Psoas muscle (tissue), 8 donors: ENCODE measurements at places on chromosomes 2 and 18.

DNA sequence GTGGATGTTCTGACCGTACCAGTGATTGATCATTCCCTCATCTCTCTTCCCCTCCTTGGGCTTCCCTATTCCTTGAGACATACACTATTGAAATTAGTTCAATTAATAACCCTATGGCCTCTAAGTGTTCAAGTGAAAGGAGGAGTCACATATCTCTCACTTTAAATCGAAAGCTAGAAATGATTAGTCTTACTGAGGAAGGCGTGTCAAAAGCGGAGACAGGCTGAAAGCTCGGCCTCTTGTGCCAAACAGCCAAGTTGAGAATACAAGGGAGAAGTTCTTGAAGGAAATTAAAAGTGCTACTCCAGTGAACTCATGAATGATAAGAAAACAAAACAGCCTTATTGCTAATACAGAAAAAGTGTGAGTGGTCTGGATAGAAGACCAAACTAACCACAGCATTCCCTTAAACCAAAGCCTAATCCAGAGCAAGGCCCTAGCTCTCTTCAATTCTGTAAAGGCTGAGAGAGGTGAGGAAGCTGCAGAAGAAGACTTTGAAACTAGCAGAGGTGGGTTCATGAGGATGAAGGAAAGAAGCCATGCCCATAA is 144.4 kb upstream of the LYPD6 start:
- no peak for DNase-seq

GRCh38 chr2:199163613-199164458 is 293.9 kb downstream of the SATB2 start:
- DNase-seq: no peak

- no peak for DNase-seq
These were observed 6.9 kb upstream of the CTDP1 start for GRCh38 chr18:79672490-79673276.

DNA sequence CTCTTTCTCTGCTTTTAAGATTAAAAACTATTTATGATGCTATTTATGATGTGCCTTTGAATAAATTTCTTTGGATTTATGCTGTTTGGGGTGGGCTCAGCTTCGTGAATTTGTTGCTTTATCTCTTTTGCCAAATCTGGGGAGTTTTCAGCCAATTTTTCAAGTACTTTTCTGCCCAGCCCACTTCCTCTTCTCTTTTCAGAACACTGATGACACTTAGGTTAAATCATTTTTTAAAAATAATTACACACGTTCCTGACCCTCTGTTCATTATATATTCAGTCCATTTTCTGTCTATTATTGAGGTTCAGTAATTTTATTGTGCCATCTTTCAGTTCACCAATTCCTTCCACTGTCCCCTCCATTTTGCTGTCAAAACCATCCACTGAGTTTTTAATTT is 14.8 kb upstream of the BCL2L11 start:
- DNase-seq: no peak

DNA sequence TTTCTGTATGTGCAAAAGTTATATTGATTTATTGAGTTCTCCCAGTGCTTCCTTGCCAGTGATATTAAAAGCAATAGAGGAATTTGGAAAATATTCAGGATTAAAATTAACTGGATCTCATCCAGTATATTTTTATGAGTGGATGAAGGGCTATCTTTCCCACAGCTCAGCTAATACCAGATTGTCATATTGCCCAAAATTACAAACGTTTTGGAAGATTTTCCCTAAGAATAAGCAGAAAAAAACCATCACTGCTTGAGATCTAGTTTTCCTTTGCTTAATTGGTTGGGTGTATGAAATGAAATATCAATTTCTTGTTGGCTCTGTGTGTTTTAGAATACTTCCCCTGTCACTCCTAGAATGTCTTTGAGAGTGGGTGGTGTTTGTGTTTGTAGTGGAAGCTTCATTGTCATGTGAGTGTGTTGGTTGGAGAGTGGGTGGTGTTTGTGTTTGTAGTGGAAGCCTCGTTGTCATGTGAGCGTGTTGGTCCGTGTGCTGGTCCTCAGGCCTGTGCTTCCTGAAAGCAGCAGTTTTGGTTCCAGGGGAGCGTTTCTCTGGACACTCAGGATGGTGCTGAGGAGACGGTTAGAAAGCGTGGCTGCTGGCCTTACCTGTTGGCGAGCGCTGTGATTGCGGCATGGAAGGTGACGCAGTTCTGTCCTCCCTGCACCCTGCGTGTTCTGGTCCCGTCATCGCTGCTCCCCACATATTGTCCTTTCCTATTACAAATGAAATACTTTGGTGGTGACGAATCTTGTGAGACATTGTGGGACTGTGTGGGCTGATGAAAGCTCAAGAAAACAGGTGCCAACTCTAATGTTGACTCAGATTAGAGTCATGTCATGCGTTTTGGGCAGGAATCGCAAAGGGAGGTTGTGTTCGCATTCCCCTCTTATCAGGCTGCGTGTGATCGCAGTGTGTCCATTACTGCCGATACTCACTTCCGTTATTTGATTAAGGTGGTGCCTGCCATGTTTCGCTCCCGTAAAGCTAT is 12.4 kb downstream of the ASB1 start:
- no peak for DNase-seq

- DNase-seq: no peak
These were observed 102.2 kb upstream of the TAF1B start for GRCh38 chr2:9741110-9741509.

- no peak for DNase-seq
These were observed 4.7 kb upstream of the ESCO1 start for GRCh38 chr18:21605213-21605612.

DNA sequence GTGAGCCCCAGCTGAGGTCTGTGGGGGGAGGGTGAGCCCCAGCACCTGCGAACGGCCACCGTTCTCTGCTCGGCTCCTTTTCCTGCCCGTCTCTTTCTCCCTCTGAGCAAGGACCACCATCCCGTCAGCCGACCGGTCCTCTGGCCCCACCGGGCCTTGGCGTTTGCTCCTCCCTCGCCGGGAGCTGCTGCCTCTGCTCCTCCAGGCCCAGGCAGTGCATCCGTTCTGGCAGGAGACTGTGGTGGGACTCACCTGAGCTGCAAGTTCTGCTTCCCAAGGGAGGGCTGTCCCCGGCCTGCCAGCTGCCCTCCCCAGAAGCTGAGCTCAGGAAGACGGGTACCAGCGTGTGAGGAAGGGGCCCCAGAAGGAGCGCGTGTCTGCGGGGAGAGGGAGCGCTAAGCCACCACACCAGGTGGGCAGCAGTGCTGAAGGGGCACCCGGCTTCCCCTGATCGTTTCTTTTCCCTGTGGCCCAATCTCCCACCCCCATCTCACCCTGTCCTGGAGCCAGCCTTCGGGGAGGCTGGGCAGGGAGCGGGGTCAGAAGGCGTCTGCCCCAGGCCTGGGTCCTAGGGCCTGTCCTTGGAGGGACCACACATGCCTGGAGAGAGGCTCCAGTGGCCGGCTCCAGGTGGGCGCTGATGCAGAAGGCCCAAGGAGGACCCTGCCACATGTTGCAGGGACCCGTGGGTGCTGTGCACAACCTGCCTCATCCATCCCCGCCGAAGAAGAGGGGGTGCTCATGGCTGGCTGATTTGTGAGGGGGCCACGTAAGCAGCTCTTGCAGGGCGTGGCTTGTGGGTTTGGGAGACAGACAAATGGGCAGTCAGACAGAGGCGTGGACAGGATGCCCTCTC is 2.5 kb upstream of the RTP5 start:
- peak; percentile 39 for DNase-seq

- no peak for DNase-seq
These were observed 136.0 kb upstream of the IL1R2 start for GRCh38 chr2:101855776-101856175.

DNA sequence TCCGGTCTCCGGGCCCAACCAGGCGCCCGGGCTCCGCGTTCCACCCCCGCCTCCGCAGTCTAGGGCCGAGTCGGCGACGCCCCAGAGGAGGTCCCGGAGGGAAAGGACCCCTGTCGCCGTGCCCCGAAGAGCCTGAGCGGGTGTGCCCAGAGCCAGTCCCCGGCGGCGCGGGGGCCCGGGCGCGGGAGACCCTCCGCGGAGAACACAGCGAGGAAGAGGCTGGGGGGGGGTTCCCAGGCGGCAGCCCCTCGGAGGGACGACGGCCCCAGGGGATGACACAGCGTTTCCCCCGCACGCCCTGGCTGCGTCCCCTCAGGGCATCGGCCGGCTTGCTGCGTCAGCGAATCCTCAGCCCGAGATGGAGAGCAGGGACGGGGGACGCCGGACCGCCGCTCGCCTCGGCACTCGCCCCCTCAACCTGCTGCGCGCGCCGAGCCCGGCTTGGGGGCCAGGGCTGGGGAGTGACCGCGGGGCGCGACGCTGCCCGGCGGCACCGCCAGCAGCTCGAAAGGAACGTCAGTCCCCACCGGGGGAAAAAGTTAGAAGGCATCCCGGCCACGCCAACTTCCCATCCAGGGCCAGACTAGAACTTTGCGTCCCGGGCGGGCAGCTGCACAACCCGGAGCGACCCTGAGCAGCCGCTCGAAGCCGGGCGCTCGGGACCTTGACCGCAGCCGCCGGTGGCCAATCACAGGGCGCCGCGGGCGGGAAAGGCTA is 711 bp downstream of the SFXN5 start:
- DNase-seq: peak; percentile 69

DNA sequence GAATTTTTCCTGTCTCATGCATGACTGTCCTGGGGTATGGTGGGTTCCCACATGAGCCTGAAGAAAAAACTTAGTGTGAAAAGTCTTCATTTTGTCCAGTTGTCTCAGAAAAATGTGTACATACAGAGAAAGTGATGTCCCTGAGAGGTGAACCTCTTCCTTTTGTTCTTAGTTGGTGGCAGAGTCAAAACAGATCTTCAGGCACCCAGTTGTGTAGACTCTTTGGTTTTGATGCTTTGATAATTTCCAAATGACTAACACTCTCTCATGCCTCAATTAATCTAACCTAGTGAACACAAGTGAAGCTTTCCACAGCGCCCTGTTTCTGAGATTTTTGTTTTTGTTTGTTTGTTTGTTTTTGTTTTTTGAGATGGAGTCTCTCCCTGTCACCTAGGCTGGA is 273.5 kb downstream of the PIK3C3 start:
- no peak for DNase-seq

DNA sequence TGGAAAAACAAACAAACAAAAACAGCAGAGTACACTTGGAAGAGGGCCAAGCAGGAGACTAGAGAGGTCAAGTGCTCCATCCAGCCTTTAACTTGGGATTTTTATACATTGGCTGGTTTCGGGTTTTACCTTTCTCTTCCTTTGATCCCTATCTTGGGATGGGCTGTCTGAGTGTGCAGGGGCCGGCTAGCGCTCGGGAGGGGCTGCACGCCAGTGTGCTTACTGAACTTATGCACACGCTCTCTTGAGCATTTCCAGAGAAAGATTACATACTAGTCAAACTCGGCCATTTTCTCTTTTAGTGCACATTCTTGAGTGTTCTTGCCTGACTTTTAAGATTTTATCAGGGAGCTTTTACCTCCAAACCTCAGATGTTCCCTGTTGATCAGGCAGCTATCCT is 707.8 kb downstream of the DSC3 start:
- DNase-seq: no peak

- no peak for DNase-seq
These were observed 945.1 kb upstream of the PIK3C3 start for GRCh38 chr18:41009926-41010325.

GRCh38 chr18:27223526-27224291 is 38.6 kb upstream of the CHST9 start:
- DNase-seq: no peak

GRCh38 chr2:88735853-88736252 is 44.4 kb downstream of the RPIA start:
- no peak for DNase-seq

DNA sequence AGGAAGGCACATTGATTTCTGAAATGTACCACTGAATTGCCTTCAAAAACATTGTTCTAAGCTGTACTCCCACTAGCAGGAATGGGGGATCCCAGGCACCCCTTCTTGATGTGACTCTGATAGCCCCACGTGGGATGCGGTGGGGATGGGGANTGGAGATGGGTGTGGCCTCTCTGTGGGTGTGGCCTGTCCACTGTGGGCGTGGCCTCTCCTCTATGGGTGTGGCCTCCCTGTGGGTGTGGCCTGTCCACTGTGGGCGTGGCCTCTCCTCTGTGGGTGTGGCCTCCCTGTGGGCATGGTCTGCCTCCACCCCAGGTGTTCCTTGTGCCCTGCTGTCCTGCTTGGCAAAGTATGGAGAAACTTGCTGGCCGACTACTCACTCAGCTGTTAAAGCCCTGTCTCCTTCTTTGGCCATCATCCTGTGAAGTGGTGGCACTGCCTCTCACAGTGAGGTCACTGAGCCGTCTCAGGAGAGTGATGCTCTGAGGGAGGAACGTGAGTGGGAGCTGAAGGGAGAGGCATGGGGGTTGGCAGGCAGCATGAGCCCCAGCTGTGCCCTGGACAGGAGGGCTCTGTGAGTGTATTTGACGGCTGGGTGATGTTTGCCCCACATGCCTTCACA is 6.7 kb upstream of the PARD6G start:
- DNase-seq: no peak

DNA sequence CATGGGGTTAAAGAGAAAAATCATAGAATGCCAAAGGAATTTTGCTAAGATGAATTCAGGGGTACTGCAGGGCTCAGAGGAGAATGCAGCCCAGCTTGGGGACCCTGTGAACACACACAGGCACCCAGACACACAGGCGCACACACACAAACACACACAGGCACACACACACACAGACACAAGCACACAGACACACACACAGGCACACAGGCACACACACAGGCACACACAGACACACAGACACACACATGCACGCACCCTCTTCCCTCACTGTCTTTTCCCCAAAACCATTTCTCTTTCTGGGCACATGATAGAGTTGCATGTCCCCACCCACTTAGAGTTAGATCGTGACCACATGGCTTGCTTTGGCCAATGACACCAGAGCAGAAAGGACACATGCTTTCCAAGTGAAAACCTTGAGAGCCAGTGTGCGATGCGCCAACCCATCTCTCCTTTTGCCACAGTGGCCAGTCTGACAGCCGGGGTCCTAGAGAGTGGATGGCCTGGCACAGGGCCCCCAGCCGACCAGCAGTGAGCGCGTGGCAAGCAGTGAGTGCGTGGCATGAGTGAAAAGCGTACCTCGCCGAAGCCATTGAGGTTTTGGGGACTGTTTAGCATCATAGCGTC is 163.3 kb downstream of the KLHL29 start:
- no peak for DNase-seq

GRCh38 chr2:190575263-190575662 is 40.7 kb upstream of the NEMP2 start:
- DNase-seq: no peak

DNA sequence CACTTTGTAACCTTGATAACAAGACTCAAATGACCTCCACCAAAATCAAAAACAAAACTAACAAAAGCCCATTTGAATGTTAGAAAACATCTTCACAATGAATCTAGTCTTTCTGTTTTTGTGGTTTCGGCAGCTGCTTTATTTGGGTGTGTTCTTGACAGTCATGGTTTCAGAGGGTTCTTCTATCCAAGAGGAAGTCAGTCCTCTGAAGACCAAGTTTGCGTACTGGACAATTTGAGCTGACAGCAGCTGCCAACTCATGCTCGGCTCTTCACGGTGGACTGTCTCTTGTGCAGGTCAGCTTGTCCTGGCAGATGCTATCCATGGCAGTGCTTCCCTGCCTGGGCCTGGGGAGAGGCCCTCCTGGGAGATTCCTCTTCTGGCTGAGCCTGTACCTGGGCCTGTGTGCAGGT is 91.0 kb downstream of the TMEM17 start:
- DNase-seq: no peak

DNA sequence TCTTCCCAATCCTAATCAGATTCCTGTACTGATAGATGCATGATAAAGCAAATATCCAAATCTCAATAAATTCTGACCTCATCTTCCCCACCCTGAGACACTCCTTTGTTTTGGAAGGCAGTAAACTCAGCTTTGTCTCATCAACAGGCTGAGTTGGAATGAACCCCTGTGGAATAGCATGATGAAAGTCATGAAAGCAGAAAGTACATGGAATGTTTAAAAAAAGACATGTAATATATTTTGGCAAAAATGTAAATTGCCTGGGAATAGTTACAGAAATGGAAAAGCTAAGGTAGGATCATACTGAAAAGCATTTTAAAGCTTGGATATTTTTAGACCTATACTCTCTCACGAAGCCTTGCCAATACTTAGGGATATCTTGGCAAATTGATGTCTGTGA is 468.7 kb upstream of the CDH7 start:
- DNase-seq: no peak
